Brain microvascular endothelial cell (primary cell): ENCODE measurements at places on chromosomes 6 and 20.

DNA sequence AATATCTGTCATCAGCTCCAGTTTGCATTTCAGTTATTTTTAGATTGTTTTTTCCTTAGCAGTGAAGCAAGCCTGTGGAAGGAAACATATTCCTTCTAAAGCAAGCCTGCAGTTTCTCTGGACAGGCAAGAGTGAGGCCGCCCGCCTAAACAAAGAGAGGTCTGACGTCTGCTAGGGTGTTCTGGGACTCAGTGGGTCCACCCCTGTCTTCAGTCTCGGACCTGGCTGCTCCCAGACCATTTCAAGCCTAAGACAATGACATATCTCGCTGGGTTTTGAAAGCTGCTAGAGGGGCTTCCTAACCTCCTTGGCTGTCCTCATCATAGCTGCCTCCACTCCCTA is 36.8 kb upstream of the RNF24 start:
- no peak for DNase-seq

GRCh38 chr20:47336129-47336754 is 20.3 kb downstream of the ZMYND8 start:
- DNase-seq, result no peak

DNA sequence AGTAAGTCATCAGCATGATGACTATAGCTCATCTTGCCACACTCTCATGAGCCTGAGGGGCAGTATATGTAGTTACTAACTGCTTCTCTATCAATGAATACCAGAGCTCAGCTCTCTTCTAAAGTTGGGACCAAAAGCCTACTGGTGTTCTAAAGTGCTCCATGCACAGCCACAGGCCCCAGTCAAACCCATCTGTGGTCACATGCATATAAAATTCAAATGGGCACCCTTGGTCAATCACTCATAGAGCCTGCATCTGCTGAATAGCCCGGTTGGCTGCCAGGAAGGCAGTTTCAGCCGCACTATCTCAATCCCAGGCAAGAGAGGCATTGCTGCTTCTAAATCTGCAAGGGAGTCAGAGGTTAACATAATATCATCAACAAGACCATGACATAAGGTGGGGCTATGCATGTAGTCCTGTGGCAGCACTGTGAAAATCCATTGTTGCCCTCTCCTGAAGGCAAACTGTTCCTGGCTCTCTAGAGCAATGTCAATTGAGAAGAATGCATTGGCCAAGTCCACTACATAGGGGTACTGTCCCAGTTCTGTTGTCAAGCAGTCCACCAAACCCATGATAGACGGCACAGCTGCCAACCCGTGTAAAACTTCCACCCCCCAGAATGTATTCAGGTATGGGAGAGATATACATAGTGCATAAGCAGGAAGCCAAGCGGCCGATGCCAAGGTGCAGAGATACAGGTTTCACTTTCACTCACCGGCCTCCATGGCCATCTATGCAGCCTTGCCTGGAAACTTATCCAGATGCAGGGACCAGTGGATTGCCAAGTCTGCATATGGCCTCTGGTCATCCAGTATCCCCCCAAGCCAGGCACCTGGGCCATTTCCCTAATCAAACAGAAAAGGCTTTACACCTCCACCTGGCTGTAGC is 76.2 kb downstream of the ALDH8A1 start:
- DNase-seq, result no peak

DNA sequence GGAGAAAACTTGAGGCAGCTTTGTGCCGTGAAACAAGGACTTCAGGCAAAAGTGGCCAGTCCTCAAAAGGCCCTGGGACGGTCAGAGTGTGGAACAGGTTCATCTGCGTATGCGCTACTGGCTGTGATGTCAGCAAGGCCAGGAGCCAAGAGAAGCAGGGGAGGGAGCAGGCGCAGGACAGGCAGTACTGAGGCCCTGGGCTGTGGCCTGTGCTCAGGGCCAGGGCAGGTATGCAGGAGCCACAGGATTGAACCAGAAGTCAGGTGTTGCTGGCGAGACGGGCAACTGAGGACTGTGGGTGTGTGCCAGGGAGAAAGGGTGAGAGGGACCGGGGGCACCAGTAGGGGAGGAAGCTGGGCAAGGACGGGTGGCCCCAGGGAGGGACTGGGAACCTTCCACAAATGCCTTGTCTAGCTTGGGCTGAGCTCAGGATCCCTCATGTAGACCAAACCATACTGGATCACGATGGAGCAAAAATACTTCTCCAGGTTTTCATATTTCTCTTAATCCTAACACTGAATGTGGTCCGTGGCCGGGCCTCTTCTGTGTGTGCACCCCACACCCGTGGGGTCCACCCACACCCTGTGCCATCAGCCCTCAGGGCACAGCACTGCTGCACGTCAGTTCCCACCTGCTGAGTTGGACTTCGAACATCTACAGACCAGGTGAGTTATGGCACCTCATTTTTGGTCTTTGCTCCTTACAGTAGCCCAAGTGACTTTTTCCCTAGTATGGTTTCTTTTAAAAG is 46.9 kb downstream of the GINS1 start:
- no peak for DNase-seq

DNA sequence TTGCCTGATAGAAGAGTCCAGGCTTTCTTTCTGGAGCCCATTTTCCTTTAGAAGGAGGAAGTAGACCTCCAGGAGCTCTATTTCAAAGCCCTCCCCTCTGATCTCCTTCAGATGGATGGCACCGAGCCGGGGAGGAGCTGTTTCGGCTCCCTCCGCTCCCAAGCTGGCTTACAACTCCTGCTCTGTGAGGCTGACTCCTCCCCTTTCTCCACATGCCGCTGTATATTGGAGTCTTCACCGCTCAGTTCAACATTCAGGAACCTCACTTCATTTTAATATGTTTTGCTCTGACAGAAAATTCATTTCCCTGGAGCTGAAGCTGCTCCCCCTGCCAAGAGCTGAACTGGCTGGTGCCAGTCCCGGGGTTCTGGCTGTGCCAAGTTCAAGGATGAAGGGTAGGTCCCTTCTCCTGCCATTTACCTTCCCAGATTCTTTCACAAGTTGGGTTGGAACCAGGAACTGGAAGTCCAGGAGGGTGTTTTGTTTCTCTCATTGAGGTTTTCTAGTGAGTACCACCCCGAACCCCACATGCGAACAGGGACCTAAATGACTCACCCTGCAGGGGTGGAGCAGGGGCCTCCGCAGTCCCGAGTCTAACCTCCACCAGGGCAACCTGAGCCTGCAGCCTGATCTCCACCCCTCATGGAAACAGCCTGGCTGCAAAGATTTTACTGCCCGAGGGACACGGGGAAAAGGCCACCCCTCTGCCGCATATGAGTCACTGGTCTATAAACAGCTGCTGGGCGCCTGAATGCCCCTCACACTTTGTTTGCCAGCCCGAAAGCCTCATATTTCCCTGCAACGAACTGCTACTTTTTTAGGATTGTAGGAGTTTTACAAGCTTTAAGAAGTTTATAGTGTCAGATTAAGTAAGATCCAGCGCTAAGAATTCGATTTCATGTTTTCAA is 68.6 kb upstream of the FOXA2 start:
- no peak for DNase-seq
